Right atrium auricular region (tissue), 2 donors: ENCODE measurements at places on chromosomes 1 and 21.

- H3K4me1 ChIP-seq = peaks cover under 1% of the 10 kb centered on the region
- H3K4me3 ChIP-seq = no peak overlapping the region
- H3K36me3 ChIP-seq = peaks cover 27% of the 10 kb centered on the region
- H3K27me3 ChIP-seq = no peaks in the 10 kb centered on the region
Measured at GRCh38 chr1:43981135-43981491, 2.1 kb downstream of the B4GALT2 start.

DNA sequence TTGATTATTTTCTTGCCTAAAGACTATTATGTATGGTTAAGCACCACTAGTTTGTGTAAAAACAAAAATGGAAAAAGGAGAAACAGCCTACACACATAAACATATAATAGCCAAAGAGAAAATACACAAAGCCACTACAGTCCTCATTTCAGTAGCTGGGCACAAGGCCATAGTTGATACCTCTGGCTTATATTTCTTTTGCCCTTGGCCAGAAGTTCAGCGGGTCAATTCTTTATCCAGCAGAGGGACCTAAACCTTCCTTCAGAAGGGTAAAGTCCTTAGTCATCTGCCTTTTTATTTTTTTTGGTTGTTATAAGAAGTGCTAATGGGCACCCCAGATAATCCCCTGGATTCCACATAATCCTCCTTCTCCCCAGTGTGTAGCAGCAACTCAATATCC, 134.1 kb downstream of the PIGK start:
- H3K27me3 ChIP-seq = no peaks in the 10 kb centered on the region
- no peaks in the 10 kb centered on the region for H3K4me1 ChIP-seq
- H3K4me3 ChIP-seq = no peak overlapping the region
- no peak for DNase-seq
- H3K36me3 ChIP-seq = no peaks in the 10 kb centered on the region

- H3K4me1 ChIP-seq = no peaks in the 10 kb centered on the region
- no peaks in the 10 kb centered on the region for H3K27me3 ChIP-seq
- no peak for DNase-seq
- no peaks in the 10 kb centered on the region for H3K36me3 ChIP-seq
- no peak overlapping the region for H3K27ac ChIP-seq
- H3K4me3 ChIP-seq = no peak overlapping the region
Measured at GRCh38 chr1:67941746-67942145, 108.5 kb upstream of the GNG12 start.

- H3K27ac ChIP-seq = no peak overlapping the region
- no peaks in the 10 kb centered on the region for H3K36me3 ChIP-seq
- no peak overlapping the region for H3K4me3 ChIP-seq
- no peaks in the 10 kb centered on the region for H3K27me3 ChIP-seq
Measured at GRCh38 chr1:164233149-164233548, 325.8 kb upstream of the PBX1 start.

DNA sequence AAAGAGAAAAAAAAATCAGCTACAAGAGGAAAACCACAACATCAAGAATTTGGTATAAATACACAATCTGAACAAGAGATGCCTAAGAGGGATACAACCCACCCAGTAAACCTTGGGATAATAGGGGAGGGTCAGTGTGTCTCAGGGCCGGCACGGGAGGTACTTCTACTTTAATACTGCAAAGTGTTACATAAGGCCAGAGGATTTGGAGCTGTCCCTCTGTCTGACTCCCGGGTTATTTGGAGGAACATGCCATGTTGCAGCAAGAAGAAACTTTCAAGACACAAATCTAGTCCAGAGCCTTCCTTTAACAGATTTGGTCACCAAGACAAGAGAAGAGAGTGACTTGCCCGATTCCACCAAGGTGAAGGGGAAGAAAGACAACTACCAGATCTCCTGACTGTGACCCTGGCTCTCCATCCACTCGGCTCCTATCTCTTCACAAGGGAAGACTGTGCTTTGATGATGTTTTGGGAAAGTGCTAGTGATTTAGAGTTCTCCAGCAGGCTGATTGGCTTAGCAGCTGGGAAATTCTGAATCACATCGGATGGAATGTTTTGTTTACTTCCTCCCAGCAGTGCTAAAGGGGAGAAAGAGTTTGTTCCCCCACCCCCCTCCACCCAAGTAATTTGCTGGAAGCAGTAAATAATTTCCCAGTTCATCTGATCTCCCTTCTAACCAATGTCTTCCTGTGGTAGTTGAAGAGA, 29.3 kb downstream of the SGIP1 start:
- peak; percentile 63 for DNase-seq
- no peaks in the 10 kb centered on the region for H3K36me3 ChIP-seq
- H3K4me3 ChIP-seq = no peak overlapping the region
- H3K27me3 ChIP-seq = no peaks in the 10 kb centered on the region
- peaks cover 20% of the 10 kb centered on the region for H3K4me1 ChIP-seq
- H3K27ac ChIP-seq = peak overlapping the region; percentile 32
